ENCODE measurements at places on chromosomes 6 and 20.

DNA sequence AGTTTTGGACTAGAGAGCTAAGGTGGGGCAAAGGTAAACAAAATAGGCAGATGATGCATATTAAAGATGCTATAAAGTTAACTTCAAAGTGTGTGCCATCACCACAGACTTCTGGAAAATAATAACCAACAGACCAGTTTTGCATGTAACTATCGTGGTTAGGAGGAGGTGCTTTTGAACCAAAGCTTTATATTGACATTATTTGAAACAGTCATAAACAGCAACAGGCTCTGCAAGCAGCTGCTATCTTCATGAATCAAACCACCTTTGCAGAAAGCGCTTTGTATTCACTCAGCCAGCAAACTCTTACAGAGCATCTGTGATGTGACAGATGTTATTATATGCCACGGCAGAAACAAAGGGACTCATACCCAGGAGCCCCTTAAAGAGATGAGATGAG, 81.9 kb downstream of the CRYBG1 start:
- no peak for DNase-seq

- no peak for DNase-seq
Measured at GRCh38 chr6:39979461-39980328, 45.4 kb upstream of the MOCS1 start.

GRCh38 chr6:17233531-17233930, 47.6 kb upstream of the RBM24 start:
- no peak for DNase-seq

DNA sequence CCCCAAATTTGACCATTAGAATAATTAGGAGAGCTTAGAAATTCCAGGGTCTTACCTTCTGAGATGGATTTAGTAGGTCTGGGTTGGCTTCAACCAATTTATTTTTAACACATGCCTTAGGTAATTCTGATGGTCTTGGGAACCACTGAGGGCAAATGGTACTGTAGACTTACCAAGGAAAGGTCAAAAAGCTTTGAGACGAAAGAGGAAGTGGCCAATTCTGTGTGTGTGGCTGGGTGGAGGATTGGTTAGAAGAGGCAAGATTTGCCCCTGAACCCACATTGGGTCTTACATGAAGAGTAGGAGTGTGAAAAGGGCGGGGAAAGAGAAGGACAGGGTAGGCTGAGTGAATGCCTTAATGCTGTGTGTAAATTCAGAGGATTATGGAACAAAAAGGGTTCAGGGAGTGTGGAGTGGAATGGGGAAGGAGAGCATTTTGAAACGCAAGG, 2.7 kb downstream of the ITCH start:
- DNase-seq: peak; percentile 72

DNA sequence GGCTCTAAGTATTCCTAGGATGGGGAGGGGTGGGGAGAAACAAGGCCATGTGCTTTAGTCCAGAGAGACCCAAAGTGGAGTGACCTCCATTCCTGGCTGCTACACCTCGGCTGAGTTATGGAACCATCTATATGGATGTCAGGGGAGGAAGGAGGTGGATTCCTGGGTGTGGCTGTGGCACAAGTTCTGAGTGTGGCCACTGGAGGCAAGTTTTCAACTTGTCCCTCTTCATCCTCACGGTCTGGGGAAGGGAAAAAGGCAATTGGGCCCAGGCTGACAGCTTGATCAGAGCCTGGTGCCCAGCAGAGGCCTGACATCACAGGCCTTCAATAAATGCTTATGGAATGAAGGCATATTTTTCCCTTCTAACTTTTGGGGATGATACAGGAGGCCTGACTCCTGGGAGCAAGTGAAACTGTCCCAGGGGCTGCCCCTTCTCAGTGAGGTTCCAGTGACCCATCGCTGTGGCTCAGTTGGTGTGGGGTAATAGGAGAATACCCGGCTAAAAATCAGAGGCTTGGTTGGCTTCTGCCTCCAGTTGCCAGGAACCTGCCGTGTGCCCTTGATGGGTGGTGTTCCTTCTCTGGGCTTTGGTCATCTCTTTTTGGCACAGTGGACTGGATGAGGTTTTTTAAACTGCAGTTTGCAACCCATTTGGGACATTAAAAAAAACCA, 1.8 kb upstream of the ITPR3 start:
- no peak for DNase-seq

GRCh38 chr20:51220293-51220706, 197.4 kb upstream of the KCNG1 start:
- DNase-seq: peak; percentile 15

- DNase-seq: peak; percentile 64
Measured at GRCh38 chr6:45420909-45421708, 43.4 kb upstream of the SUPT3H start.

DNA sequence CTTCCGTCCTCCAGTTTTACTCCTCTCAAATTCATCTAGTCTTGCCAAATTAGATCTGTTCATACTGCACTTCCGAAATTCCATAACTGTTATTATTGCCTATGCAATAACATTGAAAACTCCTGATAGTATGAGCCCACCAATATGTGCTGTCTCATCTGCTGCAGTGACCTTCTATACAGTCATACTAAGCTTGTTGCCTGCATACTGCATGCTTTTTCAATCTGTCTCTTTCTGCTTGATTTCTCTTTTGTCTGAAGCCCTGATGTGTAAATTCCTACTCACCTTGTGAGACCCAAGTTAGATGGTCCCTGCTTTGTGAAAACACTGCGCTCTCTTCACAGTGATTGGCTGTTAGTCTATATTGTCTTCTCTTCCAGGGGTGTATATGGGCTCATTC, 1.1 kb downstream of the TBP start:
- DNase-seq: no peak

DNA sequence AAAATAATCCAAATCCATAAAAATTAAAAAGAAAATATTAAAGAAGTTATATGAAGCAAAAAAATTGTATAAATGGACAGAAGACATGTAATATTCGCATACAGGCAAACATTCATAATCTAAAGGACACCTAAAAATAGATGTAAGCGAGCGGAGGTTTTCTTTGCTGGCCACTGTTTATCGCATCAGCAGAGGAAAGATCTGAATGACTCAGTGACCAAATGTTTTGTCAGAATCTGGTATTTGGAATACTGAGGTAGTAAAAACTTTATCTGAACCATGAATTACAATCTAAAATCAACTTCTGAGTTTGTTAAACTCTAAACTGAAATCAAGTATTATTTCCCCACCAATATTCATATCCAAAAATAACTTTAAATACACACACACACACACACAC, 7.8 kb downstream of the TSPYL4 start:
- no peak for DNase-seq

DNA sequence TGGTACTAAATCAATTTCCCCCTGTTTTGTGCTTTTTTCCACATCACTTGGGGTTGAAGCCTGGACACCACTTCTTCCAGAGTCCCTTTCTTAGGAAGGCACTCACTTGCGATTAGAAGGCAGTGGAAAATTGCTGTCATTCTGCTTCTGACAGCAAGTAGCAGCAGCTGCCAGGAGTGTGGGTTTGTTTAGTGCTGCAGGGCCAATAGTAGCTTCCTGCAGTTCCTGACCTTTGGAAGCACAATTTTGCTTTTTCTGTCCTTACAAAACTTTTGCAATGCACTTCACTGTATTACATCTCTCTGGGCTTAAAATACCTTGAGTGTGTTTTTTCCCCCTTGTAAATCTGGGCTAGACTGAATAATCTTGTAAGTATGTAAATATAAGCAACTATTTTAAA, 12.5 kb upstream of the HLA-DRA start:
- no peak for DNase-seq

DNA sequence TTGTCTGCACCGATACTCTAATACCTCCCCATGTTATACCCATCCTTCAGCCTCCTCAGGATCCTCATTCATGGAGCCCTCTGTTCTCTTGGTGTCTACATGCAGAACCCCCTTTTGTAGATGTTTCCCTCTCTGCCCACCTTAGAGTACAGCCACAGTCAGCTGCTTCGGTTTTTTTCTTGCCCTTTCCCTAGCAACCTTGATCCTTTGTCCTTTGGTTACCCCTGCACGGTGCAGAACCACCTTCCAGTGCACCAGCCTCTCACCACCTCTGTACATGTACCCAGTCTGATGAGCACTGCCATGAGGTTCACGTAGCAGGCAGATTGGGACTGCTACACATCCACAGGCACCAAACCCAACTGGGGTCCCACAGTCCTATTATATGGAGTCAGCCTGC, 7.3 kb downstream of the VPS16 start:
- DNase-seq: no peak

GRCh38 chr20:24411003-24411833, 58.2 kb upstream of the SYNDIG1 start:
- no peak for DNase-seq

DNA sequence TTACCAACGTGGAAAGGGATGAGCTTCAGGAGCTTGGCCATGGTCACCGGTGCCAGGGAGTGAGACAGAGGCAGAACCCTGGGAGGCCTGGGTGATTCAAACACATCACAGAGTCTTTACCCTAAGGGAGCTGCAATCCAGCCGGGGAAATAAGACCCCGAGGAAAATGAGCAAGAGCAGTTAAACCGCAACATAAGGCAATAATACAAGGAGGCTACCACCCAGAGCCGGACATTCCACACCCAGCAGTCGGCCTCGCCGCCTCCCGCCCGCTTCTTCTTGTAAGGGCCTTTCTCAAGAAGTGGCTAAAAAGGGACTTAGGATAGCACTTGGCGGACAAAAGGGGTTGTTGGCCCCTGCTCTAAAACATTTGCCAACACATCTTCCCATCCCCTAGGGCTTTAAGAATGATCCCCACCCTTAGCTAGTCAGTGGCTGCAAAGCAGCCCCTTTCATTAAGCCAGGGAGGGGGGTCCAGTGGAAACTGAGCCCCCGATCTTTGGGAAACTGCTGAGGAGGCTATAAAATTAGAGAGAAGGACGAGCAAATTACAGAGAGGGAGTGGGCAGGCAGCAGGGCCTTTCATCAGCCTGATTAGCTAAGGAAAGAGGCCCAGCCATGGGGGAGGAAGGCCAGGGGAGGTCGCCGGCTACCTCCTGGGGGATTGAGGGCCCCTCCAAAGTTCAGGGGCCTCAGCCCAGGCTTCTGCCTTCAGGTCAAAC, 34.3 kb downstream of the SNX5 start:
- no peak for DNase-seq

DNA sequence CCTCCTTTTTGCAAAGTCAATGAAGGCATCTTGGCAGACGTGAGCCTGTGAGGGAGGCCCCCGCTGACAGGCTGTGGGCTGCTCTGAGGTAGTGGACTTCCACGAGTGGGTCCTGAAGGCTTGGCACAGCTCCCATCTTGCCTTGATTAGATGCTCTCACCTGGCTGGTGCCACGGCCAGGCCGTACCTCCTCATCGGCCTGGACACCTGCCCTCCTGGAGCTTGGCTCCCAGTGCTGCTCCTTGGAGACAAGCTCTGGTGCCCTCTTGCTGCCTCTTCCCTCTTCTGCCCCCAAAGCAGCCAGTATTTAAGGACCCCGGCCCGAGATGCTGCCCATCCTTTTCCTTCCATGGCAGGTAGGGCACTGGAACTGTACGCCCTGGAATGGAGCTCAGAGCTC, 93.5 kb downstream of the ERMARD start:
- no peak for DNase-seq

DNA sequence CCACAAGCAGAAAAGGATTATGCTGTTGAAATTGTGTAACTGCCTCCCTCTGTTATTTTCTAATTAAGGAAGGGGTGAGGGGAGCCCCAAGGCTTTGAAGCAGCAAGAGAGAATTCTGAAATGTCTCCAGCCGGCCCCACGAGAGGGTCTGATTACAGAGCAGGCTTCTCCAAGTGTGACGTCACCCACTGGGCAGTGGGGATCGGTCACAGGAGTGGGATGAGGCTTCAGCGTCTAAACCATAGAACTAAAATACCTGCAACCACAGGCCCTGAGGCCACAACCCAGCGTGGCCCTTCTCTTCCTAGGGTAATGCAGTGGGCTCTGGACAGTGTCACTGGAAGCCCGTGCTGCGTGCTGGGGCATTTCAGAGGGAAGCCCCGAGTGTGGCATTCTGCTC, 38.6 kb upstream of the APCDD1L start:
- no peak for DNase-seq

GRCh38 chr6:56019973-56020372, 144.6 kb upstream of the BMP5 start:
- no peak for DNase-seq

GRCh38 chr6:1325461-1326309, 13.8 kb downstream of the FOXQ1 start:
- no peak for DNase-seq

- no peak for DNase-seq
Measured at GRCh38 chr6:75748743-75749538, at the start of gene MYO6. Gene MYO6 (plus strand): TSS chr6:75749239. CDS start chr6:75817548, 68,309 bp downstream.

DNA sequence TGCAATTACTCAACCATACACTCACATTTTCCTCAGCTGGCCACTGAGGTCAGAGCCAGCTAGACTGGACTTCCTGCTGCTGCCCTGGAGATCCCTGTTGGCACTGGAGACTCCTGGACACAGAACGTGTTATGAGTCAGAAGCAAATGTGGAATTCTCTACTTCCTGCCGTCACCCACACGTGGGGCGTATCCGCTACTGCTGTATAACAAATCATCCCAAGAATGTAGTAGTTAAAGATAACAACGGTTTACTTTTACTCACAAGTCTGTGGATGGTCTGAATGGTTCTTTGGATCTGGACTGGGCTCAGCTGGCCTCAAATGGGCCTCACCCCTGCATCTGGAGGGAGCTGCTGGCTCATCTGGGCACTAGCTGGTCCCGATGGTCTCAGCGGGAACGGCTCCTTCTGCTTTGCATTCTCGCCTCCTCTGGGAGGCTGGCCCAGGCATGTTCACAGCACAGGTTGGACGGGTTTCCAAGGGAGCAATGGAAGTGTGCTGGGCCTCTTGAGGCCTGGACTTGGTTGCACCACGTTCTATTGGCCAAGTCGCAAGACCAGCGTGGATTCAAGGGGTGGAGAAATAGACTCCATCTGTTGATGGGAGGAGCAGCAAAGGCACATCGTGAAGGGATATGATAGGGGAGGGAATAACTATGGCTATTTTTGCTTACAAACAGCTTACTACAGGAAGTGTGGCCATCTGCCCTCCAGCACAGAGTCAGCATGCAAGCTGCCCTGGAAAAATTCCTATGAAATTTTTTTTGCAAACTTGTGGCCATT, 118.5 kb downstream of the SNX5 start:
- no peak for DNase-seq

GRCh38 chr6:90227673-90228072, 69.0 kb downstream of the BACH2 start:
- DNase-seq: no peak

DNA sequence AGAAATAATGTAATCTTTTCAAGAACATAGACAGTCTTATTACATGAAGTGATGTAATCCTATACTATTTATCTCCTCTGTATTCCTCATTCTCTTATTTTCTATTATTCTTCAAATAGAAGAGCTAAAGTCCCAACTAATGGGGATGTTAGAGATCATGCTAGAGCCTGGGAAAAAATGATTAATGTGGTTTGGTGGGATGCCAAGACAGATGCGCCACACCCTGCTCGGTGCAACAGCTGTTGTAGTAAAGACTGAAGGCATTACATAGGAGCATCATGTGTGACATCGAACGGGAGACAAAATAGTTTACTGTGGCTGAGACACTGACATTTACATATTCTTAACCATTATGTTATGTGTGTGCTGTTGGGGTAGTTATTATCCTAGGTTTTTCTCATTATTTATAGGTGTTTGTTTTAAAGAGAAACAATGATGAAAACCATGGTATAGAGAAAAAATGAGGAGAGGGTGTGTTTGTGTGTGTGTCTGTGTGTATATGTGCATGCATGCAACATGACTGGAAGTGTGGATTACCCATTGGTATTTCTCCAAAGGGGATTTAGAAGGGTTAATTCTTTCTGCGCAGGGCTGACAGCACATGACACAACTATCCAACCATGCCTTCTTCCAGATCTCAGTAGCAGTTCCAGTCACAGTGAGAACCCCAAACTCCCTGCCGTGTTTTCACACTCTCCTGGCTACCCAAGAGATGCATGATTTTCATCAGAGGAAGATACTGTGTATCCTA, 155.3 kb downstream of the EYA4 start:
- DNase-seq: no peak

GRCh38 chr6:131910219-131910589, 41.0 kb downstream of the CCN2 start:
- DNase-seq: no peak
